ENCODE measurements at places on chromosomes 12 and 14. TPM values are rescaled to one million over a fixed set of nuclear protein-coding genes. Genes with fewer than 3 reads are reported as not detected.
A peak's percentile ranks its signal among the peaks of the same experiment; 100 is the strongest.

DNA sequence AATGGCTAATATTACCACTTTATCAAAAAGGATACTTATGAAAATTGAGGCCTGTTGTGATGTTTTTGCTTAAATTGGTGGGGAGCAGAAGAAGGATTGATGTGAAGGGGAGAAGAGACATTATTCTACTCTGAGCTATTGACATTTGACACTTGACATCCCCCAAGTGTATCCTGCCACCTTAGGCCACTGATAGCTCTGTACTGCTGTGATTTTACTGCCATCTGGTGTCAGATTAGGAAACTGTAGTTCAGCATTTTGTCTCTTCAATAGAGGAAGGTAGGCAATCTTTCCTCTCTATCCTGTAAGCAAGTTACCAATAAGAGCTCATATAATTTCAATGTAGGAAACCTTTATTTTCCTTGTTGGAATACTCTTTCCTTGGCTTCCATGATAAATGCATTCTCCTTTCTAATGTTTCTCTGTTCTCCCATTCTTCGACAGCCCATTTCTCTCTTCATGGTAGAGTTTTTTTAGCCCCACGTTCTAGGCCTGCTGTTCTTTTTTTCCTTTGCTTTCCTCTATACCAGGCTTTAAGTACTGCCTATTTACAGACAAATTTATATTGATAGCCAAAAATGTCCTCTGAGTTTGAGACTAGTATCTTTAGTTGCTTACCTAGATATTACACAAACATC is 46.3 kb downstream of the PPHLN1 start:
- DNase-seq = no peak

GRCh38 chr12:54306925-54307741 is 6.3 kb upstream of the NFE2 start:
- peak; percentile 77 for DNase-seq

FAM186B gene
- 0.59 TPM for total RNA-seq

- no peak for DNase-seq
Observed at GRCh38 chr14:103740991-103741689, 25.5 kb downstream of the ZFYVE21 start.

SCN8A gene
- 1.6 TPM for total RNA-seq

- no peak for DNase-seq
Observed at GRCh38 chr12:115096588-115097397, 412.8 kb upstream of the TBX3 start.

ADAMTS20 gene
- not detected for total RNA-seq

RNASE2 gene
- total RNA-seq = 2.0 TPM

DNA sequence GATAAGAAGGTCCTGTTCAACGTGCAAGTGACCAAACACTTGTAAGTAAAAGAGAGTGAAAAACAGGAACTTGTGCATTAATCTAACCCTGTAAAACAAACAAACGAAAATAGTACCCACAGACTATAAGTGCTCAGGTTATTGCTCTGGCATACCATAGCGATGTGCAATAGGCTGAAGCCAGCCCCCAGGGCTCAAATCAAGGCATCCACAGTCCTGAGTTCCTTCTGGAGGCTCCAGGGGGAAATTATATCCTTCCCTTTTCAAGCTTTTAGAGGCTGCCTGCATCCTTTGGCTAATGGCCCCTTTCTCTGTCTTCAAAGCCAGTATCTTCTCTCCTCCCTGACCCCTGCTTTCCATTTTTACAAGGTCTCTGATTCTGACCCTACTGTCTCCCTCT is 8.1 kb upstream of the CMAS start:
- no peak for DNase-seq

TSPAN8 gene
- total RNA-seq = 3.1 TPM

GRCh38 chr14:38257507-38257906 is 1.6 kb upstream of the CLEC14A start:
- DNase-seq = no peak

TTC6 gene
- total RNA-seq = not detected
